Activated B cell treated with CpG ODN at 0.5 μM for 24 hours (primary cell): ENCODE measurements at places on chromosomes 6 and 20. TPM values are rescaled to one million over a fixed set of nuclear protein-coding genes. Genes with fewer than 3 reads are reported as not detected.

- H3K4me1 ChIP-seq: peaks cover 3% of the 10 kb centered on the region
- H3K36me3 ChIP-seq: no peaks in the 10 kb centered on the region
- peaks cover 5% of the 10 kb centered on the region for H3K27me3 ChIP-seq
- DNase-seq: no peak
Measured at GRCh38 chr6:133804265-133804664, 84.6 kb upstream of the TCF21 start.

DNA sequence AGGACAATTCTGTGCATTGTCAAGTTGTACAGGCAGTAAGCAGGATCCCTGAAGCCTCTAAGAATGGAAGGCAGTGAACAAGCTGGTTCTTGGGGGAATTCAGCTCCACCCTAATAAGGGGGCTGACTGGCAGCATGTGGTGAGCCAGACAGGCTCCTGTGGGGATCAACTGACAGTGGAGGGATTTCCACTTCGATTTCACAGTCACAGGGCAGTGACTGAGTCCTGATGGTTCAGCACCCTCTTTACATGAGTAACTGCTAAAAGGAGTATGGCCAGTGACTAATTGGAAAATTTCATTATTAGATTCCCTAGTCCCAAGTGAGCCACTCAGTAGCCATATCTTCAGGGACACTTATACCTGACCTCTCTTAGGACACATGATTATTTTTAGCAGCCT, 78.4 kb downstream of the NDUFAF5 start:
- H3K36me3 ChIP-seq: no peaks in the 10 kb centered on the region
- peaks cover 5% of the 10 kb centered on the region for H3K27me3 ChIP-seq
- DNase-seq: no peak

DNA sequence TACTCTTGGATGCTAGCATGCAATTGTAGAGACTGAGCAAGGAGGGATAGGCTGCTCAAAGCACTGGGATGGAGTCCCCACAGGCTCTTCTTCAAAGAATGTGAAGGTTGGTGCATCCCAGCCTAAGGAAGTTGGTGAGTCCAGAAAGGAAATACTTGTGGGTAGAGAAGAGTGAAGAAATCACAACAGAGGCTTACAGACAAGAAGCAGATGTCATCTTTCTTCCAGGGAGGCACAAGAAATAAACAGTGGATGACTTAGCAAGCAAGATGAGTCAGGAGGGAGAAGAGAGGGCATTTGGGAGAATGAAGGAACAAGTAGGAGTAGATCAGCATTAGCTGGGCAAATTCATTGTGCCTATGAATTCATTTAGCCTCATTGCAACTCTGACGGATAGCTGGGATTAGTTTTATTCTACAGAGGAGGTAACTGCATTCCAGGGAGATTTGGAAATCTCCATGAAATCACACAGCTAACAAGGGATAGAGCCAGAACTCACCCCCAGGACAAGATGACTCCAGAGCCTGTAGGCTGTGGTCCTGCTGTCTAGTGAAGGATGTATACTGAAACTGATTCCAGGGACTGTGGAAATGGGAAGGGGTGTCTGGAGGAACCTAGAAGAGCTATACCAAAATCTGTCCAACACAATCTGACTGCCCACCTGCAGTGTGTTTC, 125.8 kb upstream of the SPTLC3 start:
- no peaks in the 10 kb centered on the region for H3K4me1 ChIP-seq
- H3K27ac ChIP-seq: no peak overlapping the region
- H3K4me3 ChIP-seq: no peak overlapping the region

GRCh38 chr6:3501826-3502500, 45.1 kb upstream of the SLC22A23 start:
- H3K27me3 ChIP-seq: peaks cover 5% of the 10 kb centered on the region
- H3K4me1 ChIP-seq: no peaks in the 10 kb centered on the region
- no peak overlapping the region for H3K4me3 ChIP-seq

DNA sequence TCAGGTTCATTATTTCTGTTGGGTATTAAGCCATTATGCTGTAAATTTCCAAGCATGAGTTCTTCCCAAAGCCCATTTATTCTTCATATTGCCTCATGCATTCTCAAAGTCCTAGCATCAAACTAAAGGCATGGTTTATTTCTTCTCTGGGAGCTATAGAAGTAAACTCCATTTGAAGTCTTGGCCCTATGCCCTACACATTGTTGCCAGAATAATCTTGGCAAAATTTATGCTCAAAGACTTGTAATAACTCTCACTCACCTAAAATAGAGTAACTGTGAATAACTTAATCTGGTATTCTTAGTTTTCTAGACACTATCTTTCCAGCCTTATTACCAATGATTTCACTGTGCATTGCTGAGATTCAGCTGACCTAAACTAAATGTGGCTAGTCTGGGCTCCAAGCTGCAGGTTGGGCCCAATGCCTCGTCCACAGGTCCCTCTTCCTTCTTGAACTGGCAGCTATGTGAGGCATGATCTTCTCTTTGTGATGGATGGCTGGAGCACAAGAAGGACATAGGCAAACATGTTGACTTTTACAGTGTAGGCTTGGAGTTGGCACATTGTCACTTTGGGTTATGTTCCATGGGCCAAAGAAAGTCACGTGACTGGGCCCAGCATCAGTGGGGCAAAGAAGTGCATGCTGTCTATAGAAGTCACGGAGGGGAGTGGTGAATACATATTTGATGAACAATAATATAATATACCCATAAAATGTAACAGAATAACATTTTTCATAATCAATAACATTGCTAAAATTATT, 39.1 kb upstream of the ANKEF1 start:
- no peak overlapping the region for H3K4me3 ChIP-seq
- no peaks in the 10 kb centered on the region for H3K27me3 ChIP-seq
- H3K36me3 ChIP-seq: no peaks in the 10 kb centered on the region

GRCh38 chr6:133223452-133224029, 17.6 kb upstream of the EYA4 start:
- H3K27me3 ChIP-seq: peaks cover 3% of the 10 kb centered on the region
- no peaks in the 10 kb centered on the region for H3K4me1 ChIP-seq
- H3K36me3 ChIP-seq: no peaks in the 10 kb centered on the region
- H3K4me3 ChIP-seq: no peak overlapping the region

PTPRK gene
- total RNA-seq: 14.2 and 14.7 TPM in 2 replicates

- DNase-seq: no peak
- no peak overlapping the region for H3K27ac ChIP-seq
- H3K27me3 ChIP-seq: peaks cover 6% of the 10 kb centered on the region
- no peaks in the 10 kb centered on the region for H3K4me1 ChIP-seq
Measured at GRCh38 chr6:21707524-21708319, 114.2 kb downstream of the SOX4 start.

GRCh38 chr20:57263801-57264792, 2.3 kb downstream of the BMP7 start:
- H3K36me3 ChIP-seq: no peaks in the 10 kb centered on the region
- peaks cover 73% of the 10 kb centered on the region for H3K27me3 ChIP-seq
- no peak for DNase-seq

SEMG1 gene
- not detected in 2 replicates for total RNA-seq

CCDC170 gene
- not detected in 2 replicates for total RNA-seq

DNA sequence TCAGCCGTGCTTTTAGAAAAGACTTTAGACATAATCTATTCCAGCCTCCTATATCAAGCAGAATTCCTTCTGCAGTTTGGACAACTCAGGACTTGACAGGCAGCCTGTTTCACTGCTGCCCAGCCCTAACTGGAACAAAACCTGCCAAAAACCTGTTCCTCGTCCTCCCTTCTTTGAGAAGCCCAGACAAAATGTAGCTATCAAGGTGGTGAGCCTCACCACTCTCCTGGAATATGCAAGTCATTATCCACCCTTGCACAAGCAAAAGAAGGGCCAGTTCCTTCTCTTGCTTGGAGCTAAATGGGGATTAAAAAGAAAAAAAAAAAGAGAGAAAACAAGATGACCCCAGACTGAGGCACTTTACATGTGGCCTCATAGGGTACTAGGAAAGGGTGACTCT, 64.2 kb downstream of the TFAP2A start:
- no peak overlapping the region for H3K27ac ChIP-seq
- peaks cover 4% of the 10 kb centered on the region for H3K4me1 ChIP-seq
- no peak for DNase-seq
- no peak overlapping the region for H3K4me3 ChIP-seq
- H3K36me3 ChIP-seq: no peaks in the 10 kb centered on the region

PLEKHG1 gene
- total RNA-seq: 199 and 219 TPM in 2 replicates

GRCh38 chr20:20931632-20932031, 174.5 kb downstream of the LINC00237 start:
- DNase-seq: no peak
- H3K27ac ChIP-seq: no peak overlapping the region
- H3K27me3 ChIP-seq: peaks cover 4% of the 10 kb centered on the region

GRCh38 chr6:152206072-152206818, 398.8 kb downstream of the ESR1 start:
- H3K27me3 ChIP-seq: no peaks in the 10 kb centered on the region
- H3K27ac ChIP-seq: no peak overlapping the region
- no peaks in the 10 kb centered on the region for H3K4me1 ChIP-seq
- peaks cover 83% of the 10 kb centered on the region for H3K36me3 ChIP-seq

DNA sequence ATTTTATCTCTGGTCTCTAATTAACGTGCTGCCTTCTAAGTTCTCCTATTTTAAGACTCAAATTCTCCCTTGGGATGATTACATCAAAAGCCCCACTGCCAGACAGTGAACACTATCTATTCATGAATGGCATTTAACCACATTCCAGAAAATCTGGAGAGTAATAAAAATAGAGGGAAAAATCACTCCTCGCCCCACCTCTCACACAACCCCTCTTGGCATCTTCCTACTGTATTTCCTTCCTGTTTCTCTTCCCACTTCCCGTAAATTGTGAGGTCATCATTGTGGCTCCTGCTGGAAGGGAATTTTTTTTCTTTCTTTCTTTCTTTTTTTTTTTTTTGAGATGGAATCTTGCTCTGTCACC, 31.5 kb downstream of the RAB44 start:
- H3K27ac ChIP-seq: no peak overlapping the region
- DNase-seq: no peak
- H3K36me3 ChIP-seq: no peaks in the 10 kb centered on the region
- H3K4me3 ChIP-seq: no peak overlapping the region
- peaks cover 52% of the 10 kb centered on the region for H3K4me1 ChIP-seq
- H3K27me3 ChIP-seq: no peaks in the 10 kb centered on the region

DNA sequence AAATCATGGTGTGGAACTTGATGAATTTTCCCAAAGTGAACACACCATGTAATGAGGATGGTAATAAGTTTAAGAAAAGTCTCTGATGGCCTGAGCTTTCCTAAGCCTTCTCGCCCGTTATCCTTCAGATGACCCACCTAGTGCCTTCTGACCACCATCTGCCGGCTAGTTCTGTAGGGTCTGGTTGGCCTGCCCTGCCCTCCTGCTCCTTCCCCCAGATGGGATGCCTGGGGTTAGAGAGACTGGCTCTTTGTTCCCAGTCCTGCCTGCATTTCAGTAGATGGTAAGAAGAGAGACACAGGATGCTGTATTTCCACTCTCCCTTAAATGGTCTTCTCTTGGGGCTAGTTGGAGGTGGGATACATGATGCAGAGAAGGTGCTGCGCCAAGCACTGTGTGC, 43.0 kb downstream of the TIAM2 start:
- no peak for DNase-seq
- H3K27me3 ChIP-seq: no peaks in the 10 kb centered on the region
- no peak overlapping the region for H3K4me3 ChIP-seq
- no peaks in the 10 kb centered on the region for H3K4me1 ChIP-seq
- no peaks in the 10 kb centered on the region for H3K36me3 ChIP-seq

IRF4 gene
- total RNA-seq: 417 and 426 TPM in 2 replicates

DNA sequence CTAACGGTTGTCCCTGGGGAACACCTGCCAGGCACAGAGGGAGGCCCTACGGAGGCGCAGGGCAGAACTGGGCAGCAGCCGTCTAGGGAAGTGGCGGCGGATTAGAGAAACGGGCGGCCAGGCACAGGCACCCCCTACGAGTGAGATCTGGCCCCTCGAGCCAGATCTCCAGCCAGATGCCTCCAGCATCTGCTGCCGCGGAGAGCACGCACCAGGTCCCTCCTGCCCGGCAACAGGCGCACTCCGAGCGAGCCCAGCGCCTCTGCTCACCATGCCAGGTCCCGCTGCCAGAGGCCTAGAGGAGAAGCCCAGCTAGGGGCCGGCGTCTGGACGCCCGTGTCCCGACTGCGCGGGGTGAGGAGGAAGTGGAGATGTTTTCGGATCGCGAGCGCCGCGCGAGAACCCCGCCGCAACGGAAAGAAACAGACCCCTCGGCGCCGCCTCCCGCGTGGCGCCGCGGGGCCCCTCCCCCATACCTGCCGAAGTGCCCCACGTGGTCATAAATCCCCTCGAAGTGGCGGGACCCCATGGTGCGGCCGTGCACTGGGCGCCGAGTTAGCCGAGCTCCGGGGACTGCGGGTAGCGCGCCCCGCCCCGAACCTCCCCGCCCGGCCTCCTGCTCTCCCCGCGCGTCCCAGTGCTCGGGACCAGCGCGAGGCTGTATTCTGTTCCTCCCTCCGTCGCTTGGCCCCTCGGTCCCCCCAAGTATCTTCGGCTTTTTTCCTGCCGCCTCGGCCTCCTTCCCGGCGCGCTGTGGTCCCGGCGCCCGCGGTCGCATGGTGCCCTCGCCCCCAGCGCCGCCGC, at the start of gene SLC22A16:
SLC22A16 (minus strand) TSS at position 568 of the 804 bp plus-strand sequence; CDS start at position 529, 39 bp downstream.
- H3K27ac ChIP-seq: no peak within 1 kb of the TSS
- no peaks in the 10 kb centered on the region for H3K36me3 ChIP-seq
- H3K4me1 ChIP-seq: peaks cover 14% of the 10 kb centered on the region

DNA sequence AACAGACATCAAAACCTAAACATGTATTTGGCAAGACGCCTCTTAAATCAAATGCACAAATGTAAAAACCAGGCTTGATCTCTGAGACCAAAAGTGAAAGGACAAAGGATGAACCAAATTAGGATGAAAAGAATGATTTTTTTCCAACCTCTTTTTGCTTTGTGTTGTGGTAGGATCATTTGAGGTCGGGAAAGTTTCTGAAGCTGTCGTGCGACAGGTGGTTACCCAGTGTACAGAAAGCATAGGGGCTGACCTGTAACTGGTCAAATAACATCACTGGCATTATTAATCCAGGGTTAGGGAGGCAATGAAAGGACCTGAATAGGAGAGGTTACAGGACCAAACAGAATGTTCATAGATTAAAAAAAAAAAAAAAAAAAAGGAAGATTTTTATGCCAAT, 18.1 kb upstream of the NOL7 start:
- DNase-seq: no peak
- no peak overlapping the region for H3K27ac ChIP-seq
- peaks cover 72% of the 10 kb centered on the region for H3K36me3 ChIP-seq
- H3K4me1 ChIP-seq: no peaks in the 10 kb centered on the region

SLC35F1 gene
- not detected in 2 replicates for total RNA-seq

MAS1 gene
- total RNA-seq: not detected in 2 replicates

BTBD3 gene
- total RNA-seq: 1.5 and 1.6 TPM in 2 replicates

GRCh38 chr6:81988446-81988845, 236.0 kb upstream of the TENT5A start:
- H3K27ac ChIP-seq: no peak overlapping the region
- no peak overlapping the region for H3K4me3 ChIP-seq
- H3K4me1 ChIP-seq: no peaks in the 10 kb centered on the region
- no peaks in the 10 kb centered on the region for H3K27me3 ChIP-seq
- H3K36me3 ChIP-seq: no peaks in the 10 kb centered on the region
- no peak for DNase-seq

FGD2 gene
- total RNA-seq: 362 and 435 TPM in 2 replicates

CST3 gene
- total RNA-seq: not detected in 2 replicates

DNA sequence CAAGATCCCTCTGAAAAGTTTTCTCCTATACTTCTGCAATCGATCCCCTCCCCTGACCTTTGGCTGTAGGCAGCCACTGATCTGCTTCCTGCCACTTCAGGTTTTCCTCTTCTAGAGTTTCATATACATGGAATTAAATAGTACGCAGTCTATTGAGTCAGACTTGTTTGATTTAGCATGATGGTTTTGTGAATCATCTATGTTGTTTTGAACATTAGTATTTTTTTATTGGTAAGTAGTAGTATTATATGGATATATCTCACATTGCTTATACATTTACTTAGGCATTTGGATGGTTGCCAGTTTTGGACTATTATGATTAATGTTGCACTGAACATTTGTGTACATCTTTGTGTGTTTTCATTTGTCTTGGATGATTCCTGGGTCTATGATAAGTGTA, 518.0 kb downstream of the CD109 start:
- no peak for DNase-seq
- no peak overlapping the region for H3K27ac ChIP-seq
- no peaks in the 10 kb centered on the region for H3K4me1 ChIP-seq
- H3K36me3 ChIP-seq: no peaks in the 10 kb centered on the region
- H3K27me3 ChIP-seq: no peaks in the 10 kb centered on the region
